ENCODE measurements at places on chromosomes 1 and 21. TPM values are rescaled to one million over a fixed set of nuclear protein-coding genes. Genes with fewer than 3 reads are reported as not detected.

- DNase-seq: peak; percentile 83
Observed at GRCh38 chr21:46183910-46184624, at the start of gene SPATC1L. SPATC1L (minus strand) TSS chr21:46184459; CDS start chr21:46182816, 1,643 bp downstream.

DNA sequence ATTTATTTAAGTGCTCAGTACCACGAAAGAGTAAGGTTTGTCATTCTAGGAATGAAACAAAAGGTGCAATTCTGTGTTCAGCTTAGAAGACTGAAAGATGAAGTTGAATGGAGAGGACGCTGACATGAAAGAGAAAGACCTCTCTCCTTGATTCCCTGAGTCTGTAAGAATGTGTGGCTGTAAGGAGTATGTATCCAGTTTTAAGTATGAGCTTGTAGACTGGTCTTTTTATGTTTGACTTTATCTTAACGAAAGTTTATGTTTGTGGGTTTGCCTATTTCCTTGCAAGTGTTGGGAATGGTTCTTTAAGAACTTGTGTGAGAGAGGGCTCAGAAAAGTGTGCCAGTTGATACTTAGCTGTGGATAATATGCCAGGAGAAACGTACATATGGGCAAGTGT lies 1.4 kb downstream of the CHD1L start:
- DNase-seq: peak; percentile 19

GRCh38 chr1:158028969-158029368 lies 35.5 kb downstream of the KIRREL1 start:
- DNase-seq: peak; percentile 55

Gene SPRR1A
- polyA plus RNA-seq: not detected

Gene PEX10
- 19.4 TPM for polyA plus RNA-seq
